ENCODE measurements at places on chromosomes 11 and 22. TPM values are rescaled to one million over a fixed set of nuclear protein-coding genes. Genes with fewer than 3 reads are reported as not detected.

Gene ATM
- 34.5 TPM for polyA plus RNA-seq

Gene ANKK1
- 0.34 TPM for polyA plus RNA-seq

Gene TIGD3
- polyA plus RNA-seq, result not detected

Gene OR8G5
- polyA plus RNA-seq, result not detected

Gene GAB4
- not detected for polyA plus RNA-seq

Gene PIH1D2
- polyA plus RNA-seq, result 2.3 TPM

Data from ovary (tissue), 10 donors.